ENCODE measurements at places on chromosomes 11 and 22.

GRCh38 chr11:72507050-72507449 lies 72.7 kb upstream of the CLPB start:
- no peak for DNase-seq

DNA sequence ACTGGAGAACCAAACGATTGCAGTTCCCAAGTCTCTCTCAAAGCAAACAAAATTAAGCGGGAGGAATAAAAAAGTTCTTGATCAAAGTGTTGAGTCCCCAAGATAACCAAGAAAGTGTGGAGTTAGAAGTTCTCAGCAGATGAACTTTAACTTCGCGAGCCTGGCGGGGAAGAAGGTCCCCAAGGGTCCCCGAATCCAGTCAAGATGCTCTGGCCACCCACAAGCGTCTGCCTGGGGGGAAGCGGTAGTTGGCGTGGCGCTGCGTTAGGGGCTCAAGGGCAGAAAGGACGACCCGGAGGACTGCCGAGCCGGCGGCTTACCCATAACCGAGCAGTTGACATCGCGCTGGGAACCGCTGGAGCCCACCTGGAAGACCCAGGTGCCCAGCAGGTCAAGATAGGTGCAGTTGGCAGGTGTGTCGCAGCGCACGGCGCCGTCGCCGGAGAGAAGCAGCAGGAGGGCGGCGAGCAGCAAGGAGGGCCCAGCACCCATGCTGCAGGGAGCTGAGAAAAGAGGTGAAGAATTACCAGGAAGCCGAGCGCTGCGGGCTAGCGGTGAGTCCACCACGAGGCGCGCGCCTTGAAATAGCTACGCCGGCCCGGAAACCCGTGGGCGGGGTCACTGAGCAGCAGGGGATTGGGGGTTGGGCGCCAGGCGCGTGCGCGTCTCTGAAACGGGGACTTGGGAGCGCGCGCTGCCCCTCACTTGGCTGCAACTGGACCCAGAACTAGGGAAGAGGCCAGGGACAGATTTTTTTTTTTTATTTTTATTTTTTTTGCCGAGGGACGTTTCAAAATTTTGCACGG lies at the start of gene CTSC:
CTSC (minus strand) TSS at position 556 of the 806 bp plus-strand sequence; CDS start at position 492, 64 bp downstream.
- peak; percentile 94 for DNase-seq

- DNase-seq = no peak
These were observed 63.6 kb downstream of the MAPK1 start for GRCh38 chr22:21803811-21804249.

- DNase-seq = no peak
These were observed 11.5 kb downstream of the CLMP start for GRCh38 chr11:123183391-123184099.

GRCh38 chr11:64260147-64260708 lies 8.9 kb downstream of the PLCB3 start:
- no peak for DNase-seq

DNA sequence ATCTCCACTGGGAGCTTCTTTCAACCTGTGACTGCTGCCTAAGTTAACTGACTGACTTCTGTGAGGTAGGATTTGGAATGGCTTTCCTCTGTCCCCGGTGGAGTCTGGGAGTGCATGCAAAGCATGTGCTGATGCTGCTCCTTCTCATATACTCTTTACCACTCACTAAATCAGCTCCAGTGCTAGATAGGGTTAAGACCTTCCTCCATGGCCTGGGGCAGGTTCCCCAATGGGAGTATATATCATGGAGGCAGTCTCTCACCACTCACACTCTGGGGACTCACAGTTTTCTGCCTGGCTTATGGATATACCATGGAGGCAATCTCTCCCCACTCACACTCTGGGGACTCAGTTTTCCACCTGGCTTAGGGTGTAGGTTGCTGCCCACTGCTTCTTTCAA lies 10.1 kb upstream of the FANCF start:
- no peak for DNase-seq

DNA sequence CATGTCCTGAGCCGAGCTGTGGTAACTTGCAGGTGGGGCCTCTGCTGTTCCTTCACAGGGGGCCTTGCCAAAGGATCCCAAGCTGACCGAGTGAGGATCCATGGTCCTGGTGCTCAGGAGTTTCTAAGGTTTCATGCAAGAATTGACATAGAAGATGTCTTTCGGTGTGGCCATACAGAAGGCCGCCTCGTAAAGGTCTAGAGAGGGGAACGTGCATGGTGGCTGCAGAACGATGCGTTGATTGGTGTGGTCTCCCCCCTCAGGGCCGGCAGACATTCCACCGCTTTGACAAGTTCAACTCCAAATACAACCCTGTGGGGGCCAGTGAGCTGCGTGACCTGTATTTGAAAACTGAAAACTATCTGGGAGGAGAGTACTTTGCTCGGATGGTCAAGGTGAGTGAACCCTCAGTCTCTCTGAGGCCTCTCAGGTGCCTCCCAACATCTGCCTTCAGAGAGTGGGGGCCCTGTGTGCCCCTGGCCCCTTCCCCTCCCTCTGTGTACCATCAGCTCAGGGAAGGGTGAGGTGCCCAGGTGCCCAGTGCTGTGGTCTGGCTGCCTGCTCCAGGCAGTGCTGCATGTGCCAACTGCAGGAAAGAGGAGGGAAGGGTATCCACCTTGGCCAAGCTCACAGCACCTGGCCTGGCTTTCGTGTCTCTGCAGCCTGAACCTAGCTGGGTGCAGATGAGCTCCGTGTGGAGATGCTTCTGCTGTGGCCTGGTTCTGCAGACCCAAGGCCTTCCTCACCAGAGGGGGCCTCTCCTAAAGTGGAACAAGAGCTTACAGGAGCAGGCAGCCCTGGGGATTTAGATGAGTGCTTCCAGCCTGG lies 39.8 kb downstream of the AMPD3 start:
- no peak for DNase-seq

DNA sequence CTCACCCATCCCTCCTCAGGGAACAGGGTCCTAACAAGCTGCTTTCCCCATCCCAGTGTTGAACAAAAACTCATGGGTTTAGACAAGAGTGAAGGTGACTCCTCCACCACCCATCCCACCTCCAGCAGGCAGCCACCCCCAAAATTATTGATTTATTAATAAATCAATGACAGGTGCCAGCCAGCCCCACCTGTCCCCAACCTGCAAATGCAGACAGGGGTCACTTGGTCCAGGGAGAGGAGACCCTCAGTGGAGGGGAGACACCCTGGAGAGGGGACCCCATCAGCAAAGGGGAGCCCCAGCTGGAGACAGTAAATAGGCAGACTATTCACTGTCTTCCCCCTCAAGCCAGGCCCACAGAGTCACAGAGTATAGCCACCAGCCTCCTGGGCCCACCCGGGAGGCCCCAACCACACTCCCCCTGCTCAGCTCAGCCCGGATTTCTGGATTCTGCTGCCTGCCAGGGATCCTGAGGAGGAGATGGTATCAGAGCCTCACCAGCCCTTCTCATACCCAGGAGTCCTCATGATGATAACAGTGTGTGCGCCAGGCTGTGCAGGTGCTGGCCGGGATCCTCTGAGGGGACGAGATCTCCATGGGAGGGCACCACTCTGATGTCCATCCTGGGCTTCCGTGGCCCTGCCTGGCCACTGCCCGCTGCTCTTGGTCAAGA lies 8.8 kb upstream of the CD81 start:
- no peak for DNase-seq

DNA sequence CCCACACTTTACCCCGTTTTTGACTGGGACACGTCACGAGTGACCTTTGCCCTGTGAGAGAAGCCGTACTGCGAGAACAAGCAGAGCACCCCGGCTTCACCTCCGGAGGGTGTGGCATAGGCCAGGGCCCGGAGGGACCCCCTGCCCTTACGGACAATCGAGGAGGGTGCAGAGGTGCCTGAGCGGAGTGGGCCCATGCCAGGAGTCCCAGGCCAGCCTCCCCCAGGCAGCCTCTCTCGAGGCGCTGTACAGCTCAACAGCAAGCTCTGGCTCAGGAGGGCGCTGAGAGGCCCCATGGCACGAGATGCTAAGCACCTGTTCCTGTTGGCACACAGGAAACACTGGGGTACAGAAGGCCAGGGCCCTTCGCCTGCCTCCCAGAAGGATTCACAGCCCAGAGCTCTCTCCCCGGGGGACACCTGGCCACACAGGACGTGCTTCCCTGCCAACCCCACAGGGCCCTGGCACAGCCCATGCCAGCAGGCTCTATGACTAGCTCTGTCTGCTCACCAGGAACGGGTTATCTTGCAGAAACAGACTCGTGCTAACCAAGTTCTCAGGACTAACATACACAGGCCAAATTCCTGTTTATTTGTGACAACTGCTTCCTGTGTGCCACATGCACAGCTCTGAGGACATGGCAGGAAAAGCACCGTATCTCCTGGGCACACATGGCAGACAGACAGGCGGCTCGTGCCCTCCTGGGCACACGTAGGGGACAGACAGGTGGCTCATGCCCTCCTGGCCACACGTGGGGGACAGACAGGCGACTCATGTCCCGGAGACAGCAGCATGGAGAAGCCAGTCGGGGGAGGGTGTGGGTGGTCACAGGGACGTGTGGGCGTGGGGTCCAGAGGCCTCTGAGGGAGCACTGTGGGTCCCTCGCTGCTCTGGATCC lies 11.6 kb downstream of the TOLLIP start:
- no peak for DNase-seq

DNA sequence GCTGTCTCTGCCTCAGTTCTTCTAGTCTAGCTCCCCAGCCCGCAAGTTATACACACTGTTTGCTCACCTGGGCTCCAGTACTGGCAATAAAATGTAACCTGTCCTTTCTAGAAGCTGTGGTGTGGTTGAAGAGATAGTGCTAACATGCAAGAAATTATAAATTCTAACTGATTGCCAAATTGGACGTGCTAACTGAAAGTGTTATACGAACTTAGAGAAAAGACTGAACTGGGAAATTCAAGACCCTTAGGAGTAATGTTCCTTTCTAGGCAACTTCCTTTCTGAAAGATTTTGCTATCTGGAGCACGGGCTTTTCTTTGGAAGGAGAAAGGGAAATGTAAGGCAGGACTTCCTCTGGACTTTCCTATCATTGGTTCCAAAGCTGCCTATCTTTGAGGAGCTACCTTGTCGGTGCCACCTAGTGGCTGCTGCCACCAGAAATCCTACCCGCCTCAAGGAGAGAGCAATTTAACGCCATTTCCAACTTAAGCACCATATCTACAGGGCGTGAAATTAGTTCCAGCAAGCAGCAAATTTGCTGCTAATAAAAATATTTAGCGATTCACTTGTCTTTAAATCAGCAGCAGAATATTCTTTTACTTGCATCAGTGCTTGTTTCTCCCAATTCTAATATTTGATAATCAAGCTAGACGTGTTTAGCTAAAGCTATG lies 12.7 kb upstream of the TMEM218 start:
- peak; percentile 37 for DNase-seq

GRCh38 chr11:6979365-6979764 lies 40.8 kb downstream of the ZNF214 start:
- DNase-seq = no peak

GRCh38 chr11:61903845-61904244 lies 12.5 kb upstream of the FADS3 start:
- DNase-seq = no peak

- DNase-seq = no peak
These were observed 357.0 kb downstream of the LRRC4C start for GRCh38 chr11:41102471-41102870.

- DNase-seq = no peak
These were observed 43.8 kb downstream of the FBLN1 start for GRCh38 chr22:45546333-45547015.

DNA sequence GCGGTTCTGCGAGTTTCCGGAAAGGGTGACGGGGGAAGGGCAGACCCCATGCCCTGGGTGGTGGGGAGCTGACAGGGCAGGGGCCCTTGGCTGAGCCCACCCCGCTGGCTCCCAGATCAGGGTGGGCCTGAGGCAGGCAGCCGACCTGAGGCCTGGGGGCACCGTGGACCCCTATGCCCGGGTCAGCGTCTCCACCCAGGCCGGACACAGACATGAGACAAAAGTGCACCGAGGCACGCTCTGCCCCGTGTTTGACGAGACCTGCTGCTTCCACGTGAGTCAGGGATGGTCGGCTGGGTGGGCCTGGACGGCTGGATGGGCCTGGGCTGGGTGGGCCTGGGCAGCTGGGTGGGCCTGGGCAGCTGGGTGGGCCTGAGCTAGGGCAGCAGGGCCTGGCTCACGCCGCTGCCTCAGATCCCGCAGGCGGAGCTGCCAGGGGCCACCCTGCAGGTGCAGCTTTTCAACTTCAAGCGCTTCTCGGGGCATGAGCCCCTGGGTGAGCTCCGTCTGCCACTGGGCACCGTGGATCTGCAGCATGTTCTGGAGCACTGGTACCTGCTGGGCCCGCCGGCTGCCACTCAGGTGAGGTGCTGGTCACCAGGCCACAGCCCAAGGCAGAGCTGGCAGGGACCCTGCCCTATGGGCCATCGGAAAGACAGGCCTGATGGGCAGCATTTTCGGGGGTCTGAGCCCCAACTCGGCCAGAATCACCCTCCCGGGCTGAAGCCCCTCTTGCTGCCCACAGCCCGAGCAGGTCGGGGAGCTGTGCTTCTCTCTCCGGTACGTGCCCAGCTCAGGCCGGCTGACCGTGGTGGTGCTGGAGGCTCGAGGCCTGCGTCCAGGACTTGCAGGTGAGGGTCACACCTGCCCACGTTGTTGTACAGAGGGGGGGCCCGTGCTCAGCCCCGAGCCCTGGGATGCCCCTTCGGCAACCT lies 1.5 kb downstream of the SYT8 start:
- DNase-seq = no peak

DNA sequence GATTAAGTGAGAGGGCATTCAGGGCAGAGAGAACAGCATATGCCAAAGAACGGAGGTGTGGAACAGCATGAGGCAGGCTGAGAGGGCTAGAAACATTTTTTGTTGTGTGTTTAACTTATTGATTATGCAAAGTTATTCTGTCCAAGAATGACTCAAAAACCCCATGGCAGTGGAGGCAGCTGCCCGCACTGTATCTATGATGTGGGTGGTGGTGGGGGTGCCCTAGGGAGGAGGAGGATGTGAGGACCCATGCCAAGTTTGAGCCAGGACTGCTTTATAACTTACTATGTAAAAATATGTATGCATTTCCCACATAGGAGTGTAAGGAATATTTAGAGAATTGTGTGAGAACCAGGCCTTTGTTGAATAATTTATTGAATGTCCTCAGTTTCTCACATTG lies 85.4 kb upstream of the GNAZ start:
- no peak for DNase-seq

DNA sequence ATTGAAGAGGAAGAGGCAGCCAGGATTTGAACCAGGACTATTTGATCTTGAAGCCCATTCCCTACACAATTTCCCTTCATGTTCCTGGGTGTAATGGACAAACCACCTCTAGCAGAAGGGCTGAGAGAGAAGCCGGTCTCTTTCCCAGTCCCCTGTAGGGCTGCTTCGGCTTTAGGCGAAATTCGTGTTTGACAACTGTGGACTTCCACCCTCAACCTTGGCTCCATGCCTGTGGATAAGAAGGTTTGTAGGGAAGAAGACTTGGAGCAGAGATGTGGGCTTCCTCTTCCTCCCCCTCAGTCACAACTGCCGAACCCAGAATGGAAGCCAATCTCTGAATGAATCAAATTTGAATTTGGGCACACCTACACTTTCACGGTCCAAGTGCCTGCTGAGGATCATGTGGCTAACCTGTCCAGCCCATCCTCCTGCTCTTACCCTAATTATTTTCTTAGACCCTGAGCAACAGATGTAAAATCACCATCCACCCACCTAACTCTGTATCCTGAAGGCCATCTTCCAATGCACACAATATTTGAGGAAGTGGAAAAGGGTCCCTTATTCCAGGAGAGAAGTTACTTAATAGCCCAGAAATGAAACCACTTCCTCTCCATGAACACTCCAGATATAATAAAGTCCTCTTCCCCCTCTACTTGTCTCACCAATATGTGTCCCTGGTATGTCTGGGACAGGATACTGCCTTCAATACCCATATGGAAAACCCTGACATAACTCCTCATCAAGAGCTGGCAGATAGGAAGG lies 10.1 kb upstream of the SCN2B start:
- peak; percentile 65 for DNase-seq

GRCh38 chr22:31439808-31440207 lies 40.4 kb downstream of the DRG1 start:
- DNase-seq = no peak

- DNase-seq = peak; percentile 79
These were observed 8.5 kb upstream of the CHRDL2 start for GRCh38 chr11:74739546-74740270.

Data from Kasumi-1 (cell line).